ENCODE measurements at places on chromosomes 2 and 18.

DNA sequence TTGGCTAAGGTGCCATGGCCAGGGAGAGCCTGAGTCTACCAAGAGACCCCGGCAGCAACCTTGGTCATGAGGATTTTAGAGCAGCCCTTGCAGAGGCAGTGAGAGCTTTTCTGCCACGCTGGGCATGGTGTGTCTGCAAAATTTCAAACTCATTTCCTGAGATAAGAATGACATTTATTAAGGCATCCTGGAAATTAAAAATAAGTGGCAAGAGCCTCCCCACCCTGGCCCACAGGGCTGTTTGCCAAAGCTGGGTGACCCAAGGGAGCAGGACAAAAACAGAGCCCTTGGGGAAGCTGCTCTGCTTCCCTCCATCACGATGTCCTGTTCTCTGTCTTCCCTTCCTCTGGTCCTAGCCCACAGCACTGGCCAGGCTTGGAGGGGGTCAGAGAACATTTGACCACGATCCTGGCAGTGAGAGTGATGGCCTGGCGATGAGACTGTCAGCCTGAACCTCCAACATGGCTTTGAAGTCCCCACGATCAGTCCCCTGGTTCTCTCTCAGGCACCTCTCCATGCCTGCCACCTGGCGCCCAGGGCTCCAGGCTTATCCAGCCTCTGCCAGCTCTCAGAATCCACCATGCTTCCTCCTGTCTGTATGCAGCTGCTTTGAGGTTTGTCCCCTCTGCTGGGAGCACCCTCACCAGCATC lies 68.9 kb upstream of the RMDN2 start:
- no peak for DNase-seq

GRCh38 chr18:72372076-72372475 lies 172.1 kb downstream of the CBLN2 start:
- no peak for DNase-seq

DNA sequence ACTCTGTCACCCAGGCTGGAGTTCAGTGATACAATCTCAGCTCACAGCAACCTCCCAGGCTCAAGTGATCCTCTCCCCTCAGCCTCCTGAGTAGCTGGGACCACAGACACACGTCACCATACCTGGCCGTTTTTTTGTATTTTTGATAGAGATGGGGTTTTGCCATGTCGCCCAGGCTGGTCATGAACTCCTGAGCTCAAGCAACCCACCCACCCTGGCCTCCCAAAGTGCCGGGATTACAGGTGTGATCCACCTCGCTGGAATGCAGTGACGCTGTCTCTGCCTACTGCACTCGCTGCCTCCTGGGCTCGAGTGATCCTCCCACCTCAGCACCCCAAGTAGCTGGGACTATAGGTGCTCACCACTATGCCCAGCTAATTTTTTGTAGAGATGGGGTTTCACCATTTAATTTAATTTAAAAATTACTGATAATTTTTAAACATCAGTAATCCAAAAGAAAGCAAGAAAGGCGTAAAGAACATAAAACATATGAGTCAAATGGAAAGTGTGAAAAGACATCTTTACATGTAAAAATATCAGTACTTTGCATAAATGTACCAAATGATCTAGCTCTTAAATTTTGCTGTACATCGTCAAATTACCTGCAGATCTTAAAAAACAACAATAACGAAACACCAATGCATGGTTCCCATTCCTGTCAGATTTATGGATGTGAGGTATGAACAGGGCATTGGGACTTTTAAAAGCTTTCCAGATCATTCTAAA lies 2.8 kb upstream of the ZNF236 start:
- DNase-seq: no peak

GRCh38 chr2:26651470-26651771 lies 10.3 kb upstream of the CIB4 start:
- DNase-seq: no peak

DNA sequence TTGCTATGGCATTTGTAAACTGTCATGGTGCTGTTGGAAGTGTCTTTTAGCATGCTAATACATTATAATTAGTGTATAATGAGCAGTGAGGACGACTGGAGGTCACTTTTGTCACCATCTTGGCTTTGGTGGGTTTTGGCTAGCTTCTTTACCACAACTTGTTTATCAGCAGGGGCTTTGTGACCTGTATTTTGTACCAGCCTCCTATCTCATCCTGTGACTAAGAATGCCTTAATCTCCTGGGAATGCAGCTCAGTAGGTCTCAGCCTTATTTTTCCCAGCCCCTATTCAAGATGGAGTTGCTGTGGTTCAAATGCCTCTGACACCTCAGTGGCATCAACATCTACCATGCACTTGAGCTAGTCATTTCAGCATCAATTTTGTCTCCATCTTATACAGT lies 29.7 kb downstream of the LYPD6 start:
- DNase-seq: no peak

DNA sequence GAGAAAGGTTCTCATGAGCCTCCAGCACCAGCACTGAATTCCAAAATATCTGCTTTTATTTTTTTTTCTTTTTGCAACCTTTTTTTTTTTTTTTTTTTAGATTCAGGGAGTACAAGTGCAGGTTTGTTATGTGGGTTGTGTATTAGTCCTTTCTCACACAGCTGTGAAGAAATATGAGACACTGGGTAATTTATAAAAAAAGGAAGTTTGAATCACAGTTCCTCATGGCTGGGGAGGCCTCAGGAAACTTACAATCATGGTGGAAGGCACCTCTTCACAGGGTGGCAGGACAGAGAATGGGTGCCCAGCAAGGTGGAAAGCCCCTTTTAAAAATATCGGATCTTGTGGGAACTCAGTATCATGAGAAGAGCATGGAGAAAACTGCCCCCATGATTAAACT lies 7.9 kb upstream of the TMX3 start:
- DNase-seq: no peak

GRCh38 chr2:191250986-191251385 lies 5.8 kb downstream of the MYO1B start:
- DNase-seq: no peak

- no peak for DNase-seq
Observed at GRCh38 chr2:64814007-64814406, 160.3 kb upstream of the SERTAD2 start.

DNA sequence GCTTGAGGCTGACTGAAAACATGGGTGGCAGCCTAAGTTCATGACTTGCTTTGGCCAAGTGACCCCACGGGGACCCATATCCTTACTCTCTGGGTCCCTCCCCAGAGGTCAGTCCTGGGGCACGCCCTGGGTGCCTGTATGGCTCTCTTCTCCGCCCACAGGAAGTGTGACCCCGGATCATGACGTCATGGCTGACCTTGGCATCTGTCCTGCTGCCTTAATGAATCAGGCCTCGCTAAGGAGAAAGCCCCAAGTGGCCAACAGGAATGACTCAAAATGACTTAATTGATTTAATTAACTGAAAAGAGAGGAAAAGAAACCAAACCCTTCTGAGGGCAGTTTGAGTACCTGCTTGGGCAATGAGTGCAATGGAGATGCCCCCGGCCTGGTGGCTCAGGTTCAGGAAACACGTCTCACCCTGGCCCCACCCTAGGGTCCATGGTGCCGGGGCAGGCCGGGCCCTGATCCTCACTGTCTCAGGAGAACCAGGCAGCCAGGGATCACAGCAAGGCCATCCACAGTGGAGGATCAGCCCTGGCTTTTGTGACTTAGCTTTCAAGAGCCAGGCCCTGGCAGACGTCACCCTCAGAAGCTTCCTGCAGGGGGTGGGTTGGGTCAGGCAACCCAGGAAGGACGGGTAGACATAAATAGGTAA lies 112.0 kb downstream of the CYP26B1 start:
- DNase-seq: no peak

DNA sequence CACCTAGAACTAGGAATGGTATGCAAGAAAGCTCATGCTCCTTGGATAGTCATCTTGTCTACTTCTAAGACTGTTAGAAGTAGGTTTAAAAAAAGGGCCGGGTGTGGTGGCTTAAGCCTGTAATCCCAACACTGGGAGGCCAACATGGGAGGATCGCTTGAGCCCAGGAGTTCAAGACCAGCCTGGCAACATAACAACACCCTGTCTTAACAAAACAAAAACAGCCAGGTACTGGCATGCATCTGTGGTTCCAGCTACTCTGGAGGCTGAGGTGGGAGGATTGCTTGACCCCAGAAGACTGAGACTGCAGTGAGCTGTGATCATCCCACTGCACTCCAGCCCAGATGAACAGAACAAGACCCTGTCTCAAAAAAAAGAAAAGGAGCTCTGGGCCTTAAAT lies 19.9 kb downstream of the PNO1 start:
- no peak for DNase-seq

- DNase-seq: no peak
Observed at GRCh38 chr2:18232731-18233438, 327.6 kb downstream of the RDH14 start.

- no peak for DNase-seq
Observed at GRCh38 chr18:22742409-22742808, 190.7 kb upstream of the RBBP8 start.

GRCh38 chr2:224506494-224506893 lies 78.7 kb downstream of the CUL3 start:
- DNase-seq: no peak

DNA sequence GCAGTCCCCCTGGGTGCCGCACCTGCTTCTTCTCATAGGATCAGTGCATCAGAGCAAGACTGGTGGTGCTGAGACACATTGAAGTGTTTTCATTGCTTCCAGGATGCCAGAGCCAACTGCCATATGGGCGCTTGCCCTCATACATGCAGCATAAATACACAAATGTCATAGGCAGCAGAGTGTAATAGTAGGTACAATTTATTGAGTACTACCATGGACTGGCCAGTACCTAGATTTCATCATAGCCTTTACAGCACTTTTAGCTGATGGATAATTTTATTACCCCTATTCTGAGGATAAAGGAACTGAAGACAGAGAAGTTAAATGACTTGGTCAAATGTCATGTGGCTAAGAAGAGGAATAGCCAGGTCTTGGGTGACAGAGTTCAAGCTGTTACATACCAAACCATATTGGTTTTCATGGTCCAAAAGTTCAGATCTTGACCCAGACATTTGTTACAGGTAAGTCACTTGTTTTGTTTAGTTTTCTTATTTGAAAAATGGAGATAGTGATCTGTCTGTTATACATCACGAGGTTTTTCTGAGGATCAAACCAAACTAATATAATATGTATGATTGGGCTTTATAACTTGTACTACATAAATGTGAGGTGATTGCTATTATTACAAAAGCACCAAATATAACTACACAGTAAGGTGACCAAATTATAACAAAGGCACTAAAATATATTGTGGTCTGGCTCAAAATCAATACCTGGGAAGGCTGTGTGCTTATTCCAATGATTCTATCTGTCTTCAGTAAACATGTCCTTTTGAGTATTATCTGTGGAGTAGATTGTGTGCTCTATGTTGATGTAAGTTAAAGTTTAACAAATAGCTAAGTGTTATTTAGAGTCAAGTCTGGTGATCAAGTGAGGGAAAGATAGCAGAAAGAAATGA lies 151.9 kb upstream of the CYRIA start:
- no peak for DNase-seq

DNA sequence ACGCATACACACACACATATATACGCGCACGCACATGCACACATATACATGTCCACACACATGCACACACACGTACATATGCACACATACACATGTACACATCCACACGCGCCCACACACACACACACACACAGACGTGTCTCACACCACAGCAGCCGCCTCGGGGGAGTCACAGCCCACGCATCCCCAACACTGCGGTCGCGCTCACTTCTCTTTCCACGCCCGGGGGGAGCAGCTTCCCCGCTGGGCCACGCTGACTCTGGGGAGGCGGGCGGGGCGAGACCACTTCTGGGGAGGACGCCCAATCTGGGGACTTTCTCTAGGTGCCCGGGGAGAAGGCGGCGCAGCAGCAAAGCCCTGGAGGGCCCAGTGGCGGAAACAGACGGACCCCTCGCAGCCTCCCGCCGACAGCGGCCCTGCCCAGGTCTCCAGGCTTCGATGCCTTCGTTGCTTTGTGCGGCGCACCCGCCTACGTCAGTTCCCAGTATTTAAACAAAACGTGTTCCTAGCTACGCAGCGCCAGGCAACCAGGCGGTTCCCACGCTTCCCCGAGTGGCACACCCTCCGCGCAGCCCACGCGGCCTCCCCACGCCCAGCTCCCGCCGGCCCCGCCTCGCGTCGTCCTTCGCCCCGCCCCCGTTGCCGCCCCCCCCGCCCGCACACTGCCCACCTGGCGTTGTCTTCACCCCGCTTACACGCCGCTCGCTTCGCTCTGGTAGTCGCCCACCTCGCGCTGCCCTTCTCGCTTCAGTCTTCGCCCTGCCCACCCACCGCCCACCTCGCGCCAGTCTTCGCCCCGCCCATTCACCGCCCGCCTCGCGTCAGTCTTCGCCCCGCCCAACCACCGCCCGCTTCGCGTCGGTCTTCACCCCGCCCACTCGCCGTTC lies 810 bp upstream of the RBFA start:
- peak; percentile 59 for DNase-seq

DNA sequence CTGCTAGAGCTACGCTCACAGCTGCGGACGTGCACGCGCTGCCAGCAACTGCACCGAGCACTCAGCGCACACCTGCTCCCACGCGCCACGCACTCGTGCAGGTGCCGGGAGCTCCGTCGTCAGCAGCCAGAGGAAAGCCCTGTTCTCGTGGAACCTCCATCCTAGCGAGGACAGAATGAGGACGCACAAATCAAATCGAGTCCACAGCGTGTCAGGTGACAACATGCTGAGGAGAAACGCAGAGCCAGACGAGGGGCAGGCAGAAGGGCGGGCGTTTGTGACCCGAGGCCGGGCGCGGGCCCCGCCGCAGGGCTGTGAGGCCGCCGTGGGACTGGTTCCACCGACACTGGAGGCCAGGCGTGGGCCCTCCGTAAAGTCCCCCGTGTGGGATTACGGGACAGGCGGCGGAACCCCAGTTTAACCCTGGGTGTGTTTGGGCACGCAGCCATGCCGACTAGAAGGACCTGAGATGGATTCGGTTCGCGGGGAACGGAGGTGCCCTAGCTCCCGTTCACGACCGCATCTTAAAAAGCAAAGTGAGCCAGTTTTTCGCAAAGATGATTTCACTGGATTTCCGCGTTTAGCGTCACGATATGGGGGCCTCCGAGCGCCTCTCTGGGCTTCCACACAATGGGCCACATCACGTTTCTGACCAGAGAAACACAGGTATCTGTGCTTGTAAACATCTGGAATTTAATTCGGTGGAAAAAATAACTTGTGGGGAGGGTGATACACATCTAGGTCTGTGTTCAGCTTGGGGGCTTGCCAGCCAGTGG lies 26.9 kb upstream of the ALKAL2 start:
- no peak for DNase-seq

- no peak for DNase-seq
Observed at GRCh38 chr2:26921323-26921722, 49.1 kb upstream of the MAPRE3 start.

DNA sequence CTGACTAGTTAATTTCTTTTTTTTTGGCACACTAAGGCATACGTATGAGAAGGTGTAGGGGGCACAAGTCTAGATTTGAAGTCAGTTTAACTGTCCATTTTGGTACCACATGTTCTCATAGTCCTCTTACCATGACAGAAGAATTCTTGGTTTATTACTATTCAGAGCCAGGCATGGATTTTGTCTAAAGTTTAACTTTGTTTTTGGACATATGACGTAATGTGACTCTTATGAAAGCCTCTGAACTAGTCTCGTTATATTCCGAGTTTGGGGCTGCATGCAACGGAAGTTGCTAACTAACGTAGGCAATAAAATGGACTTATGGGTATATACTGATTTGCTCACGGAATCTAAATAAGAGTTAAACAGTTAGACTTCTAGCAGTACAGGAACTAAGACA lies 62.9 kb downstream of the MSTN start:
- DNase-seq: no peak

- no peak for DNase-seq
Observed at GRCh38 chr2:134657650-134658250, 61.0 kb downstream of the TMEM163 start.

Data from activated CD8-positive, alpha-beta memory T cell treated with anti-CD3 and anti-CD28 coated beads for 1 hour (primary cell).